ENCODE measurements at places on chromosomes 3 and 15. TPM values are rescaled to one million over a fixed set of nuclear protein-coding genes. Genes with fewer than 3 reads are reported as not detected.

DNA sequence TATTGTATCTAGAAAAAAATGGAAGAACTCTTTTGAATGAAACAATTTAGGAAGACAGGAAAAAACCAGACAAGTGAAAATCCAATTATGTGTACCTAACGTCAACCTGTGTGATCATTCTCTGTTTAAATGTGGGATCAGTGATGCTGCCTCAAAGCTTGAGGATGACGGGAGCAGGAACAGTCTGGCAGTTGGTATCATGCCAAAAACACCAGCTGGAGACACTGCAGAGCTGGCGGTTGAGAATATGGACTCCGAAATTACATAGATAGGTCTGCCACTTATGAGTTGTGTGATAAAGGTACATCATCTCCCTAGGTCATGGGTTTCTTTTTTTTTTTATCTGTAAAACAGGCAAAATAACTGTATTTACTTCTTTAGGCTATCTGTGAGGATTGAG lies 480.5 kb downstream of the CNTN4 start:
- DNase-seq = no peak

The SLCO2A1 gene
- polyA plus RNA-seq = 19.5 TPM

DNA sequence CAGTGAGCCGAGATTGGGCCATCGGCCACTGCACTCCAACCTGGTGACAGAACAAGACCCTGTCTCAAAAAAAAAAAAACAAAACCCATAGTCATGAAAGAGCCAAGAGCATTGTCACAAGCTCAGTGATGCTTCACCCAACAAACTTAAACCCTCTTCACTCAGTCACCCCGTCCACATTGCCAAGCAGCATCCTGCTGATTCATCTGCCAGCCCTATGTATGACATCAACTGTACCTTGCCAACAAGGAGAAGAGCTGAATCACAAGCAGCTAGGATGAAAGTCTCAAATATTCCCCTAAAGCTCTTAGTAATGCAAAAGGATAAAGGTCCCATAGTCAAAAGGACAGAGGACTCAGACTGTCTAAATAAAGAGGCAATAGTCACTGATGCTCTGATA lies 90.0 kb downstream of the ANO10 start:
- DNase-seq = no peak

- no peak for DNase-seq
These were observed 50.9 kb downstream of the TMEM44 start for GRCh38 chr3:194582196-194582905.

DNA sequence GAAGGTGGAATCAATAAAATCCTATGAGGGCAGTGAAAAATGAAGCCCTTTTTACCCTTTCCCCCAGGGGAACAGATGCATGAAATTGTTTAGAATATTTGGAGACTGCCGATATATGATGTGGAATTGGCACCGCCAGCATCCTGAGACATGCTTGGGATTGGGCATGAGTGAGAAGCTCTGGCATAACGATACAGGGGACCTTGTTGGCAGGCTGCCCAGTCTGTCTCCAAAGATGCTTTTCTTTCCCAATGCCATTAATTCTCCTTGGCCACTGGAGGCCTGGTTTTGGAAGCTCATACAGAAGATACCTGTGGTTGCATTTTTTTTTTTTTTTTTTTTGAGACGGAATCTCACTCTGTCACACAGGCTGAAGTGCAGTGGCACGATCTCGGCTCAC lies 800.6 kb upstream of the LMCD1 start:
- DNase-seq = no peak

DNA sequence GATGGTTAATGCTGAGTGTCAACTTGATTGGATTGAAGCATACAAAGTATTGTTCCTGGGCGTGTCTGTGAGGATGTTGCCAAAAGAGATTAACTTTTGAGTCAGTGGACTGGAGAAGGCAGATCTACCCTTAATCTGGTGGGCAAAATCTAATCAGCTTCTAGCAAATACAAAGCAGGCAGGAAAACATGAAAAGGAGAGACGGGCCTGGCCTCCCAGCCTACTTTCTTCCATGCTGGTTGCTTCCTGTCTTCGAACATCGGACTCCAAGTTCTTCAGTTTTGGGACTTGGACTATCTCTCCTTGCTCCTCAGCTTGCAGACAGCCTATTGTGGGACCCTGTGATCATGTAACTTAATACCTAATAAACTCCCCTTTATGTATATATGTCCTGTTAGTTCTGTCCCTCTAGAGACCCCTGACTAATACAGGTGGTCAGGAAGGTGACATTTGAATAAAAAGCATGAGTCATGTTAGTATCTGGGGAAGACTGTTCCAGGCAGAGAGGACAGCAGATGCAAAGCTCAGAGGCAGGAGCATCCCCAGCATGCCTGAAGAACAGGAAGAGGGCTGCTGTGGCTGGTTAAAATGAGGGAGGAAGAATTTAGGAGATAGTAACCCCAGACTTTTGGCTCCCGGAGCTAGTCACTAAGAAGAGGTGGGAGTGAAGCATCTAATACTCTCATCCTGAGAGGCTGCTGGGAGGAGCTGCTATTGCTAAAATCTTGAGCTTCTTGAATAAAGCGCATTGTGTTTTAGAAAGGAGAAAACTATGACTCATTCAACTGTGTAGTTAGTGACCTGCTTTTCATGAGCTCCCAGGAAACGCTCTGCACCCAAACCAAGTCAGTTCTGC lies 207.4 kb upstream of the HES1 start:
- DNase-seq = no peak

GRCh38 chr3:31412832-31413231 lies 119.9 kb upstream of the STT3B start:
- DNase-seq = no peak
